ENCODE measurements at places on chromosomes 4 and X.

DNA sequence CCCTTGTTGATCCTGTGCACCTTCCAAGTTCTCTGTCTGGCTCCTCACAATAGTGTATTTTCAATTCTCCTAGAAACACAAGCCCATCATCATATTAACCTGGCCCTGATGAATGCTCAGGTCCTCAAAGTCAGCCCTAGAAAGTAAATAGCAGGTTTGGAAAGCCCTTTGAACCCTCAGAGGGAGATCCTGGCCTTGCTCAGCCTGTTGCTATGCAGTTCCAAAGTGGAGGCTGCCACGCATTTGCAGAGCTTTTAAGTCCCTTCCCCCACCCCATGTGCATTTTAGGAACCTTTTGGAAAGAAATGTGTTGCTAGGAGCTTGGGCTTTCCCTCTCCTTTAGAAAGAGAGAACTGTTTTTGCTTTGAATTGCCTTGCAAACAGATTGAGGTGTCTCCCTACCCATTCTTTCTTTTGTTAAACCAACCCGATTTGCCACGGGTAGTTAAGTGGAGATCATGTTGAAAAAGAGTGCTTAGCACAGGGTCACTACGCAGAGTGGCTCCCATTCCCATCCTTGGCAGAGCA lies 12.2 kb downstream of the MAMLD1 start:
- H3K4me1 ChIP-seq = no peaks in the 10 kb centered on the region
- H3K4me3 ChIP-seq = no peak overlapping the region
- DNase-seq = no peak
- H3K27me3 ChIP-seq = no peaks in the 10 kb centered on the region
- H3K36me3 ChIP-seq = no peaks in the 10 kb centered on the region

- H3K4me1 ChIP-seq = no peaks in the 10 kb centered on the region
- no peak overlapping the region for H3K4me3 ChIP-seq
- no peak overlapping the region for H3K27ac ChIP-seq
- no peaks in the 10 kb centered on the region for H3K36me3 ChIP-seq
Measured at GRCh38 chr4:19187096-19187495, 1064.6 kb upstream of the SLIT2 start.

GRCh38 chrX:71184803-71185495 lies 38.1 kb upstream of the GJB1 start:
- no peak overlapping the region for H3K4me3 ChIP-seq
- H3K36me3 ChIP-seq = peaks cover 11% of the 10 kb centered on the region
- no peak overlapping the region for H3K27ac ChIP-seq
- DNase-seq = no peak

- H3K27me3 ChIP-seq = no peaks in the 10 kb centered on the region
- peaks cover 44% of the 10 kb centered on the region for H3K36me3 ChIP-seq
- peak overlapping the region; percentile 81 for H3K4me3 ChIP-seq
- H3K27ac ChIP-seq = peak overlapping the region; percentile 79
- H3K4me1 ChIP-seq = peaks cover 30% of the 10 kb centered on the region
Measured at GRCh38 chr4:39568805-39569204, 41.6 kb upstream of the UGDH start.

DNA sequence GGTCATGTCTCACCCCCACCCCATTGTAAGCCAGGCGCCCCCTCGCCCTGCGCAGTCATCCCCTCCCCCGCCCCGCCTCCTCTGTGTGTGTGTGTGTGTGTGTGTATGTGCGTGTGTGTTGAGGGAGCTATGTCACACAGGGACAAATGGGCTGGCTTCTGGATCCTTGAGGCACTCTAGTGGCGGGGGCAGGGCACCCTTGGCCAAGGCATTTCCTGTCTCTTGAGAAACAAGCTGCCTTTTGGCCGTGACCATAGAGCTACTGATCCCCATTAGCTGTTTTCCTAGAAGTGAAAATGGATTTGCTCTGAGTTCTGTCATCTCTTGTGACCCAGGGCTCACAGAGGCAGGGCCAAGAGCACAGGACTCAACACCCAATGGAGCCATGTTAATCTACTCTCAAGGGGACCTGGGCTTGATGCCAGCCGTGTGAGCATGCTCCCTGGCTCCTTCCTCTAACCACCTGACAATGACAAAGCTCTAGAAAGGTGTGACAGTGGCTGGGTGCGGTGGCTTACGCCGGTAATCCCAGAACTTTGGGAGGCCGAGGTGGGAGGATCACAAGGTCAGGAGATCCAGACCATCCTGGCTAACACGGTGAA lies 162.5 kb upstream of the BCOR start:
- no peaks in the 10 kb centered on the region for H3K36me3 ChIP-seq
- H3K27ac ChIP-seq = no peak overlapping the region
- no peak for DNase-seq

DNA sequence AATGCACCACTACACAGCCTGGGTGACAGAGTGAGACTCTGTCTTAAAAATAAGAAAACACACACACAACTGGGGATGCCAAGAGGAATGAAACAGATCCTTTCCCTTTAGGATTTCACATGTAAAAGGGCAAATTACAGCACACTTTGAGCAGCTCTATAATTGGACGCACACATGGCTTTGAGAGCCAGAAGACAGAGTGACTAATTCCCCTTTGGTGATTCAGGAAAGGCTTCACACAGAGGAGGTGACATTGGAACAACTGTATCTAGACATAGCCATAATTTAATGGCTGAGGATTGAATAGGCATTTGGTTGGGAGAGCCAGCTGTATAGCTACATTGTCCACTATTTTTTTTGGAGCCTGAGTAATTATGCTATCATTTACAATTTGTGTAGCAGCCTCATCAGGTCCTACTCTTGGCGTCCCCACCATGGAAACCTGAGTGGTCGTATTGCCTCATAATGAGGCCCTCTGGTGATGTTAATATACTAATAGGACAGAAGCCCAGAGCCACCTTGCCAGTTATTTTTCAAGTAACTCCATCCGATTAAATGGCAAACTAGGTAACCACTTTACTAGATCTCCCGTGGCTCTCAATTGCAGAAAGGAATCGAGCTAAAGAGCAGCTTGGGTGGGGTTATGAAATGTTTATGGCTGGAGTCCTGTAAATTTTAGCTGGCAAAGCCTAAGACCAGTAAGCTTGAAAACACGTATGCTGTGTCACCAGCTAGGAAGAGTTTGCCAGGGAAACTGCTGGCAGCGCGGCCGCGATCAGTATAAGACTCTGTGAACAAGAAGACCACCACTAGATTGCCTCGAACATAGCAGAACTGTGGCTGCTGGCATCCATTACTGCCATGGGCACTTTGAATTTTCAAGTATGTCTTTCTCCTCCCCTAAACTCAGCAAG lies 8.5 kb upstream of the PPEF1 start:
- no peak overlapping the region for H3K4me3 ChIP-seq
- H3K4me1 ChIP-seq = no peaks in the 10 kb centered on the region
- DNase-seq = no peak
- no peaks in the 10 kb centered on the region for H3K36me3 ChIP-seq
- H3K27me3 ChIP-seq = peaks cover 5% of the 10 kb centered on the region

- no peak for DNase-seq
- no peak overlapping the region for H3K27ac ChIP-seq
- H3K4me1 ChIP-seq = peaks cover 17% of the 10 kb centered on the region
- no peak overlapping the region for H3K4me3 ChIP-seq
- no peaks in the 10 kb centered on the region for H3K27me3 ChIP-seq
Measured at GRCh38 chr4:123649645-123650391, 253.2 kb downstream of the SPRY1 start.

DNA sequence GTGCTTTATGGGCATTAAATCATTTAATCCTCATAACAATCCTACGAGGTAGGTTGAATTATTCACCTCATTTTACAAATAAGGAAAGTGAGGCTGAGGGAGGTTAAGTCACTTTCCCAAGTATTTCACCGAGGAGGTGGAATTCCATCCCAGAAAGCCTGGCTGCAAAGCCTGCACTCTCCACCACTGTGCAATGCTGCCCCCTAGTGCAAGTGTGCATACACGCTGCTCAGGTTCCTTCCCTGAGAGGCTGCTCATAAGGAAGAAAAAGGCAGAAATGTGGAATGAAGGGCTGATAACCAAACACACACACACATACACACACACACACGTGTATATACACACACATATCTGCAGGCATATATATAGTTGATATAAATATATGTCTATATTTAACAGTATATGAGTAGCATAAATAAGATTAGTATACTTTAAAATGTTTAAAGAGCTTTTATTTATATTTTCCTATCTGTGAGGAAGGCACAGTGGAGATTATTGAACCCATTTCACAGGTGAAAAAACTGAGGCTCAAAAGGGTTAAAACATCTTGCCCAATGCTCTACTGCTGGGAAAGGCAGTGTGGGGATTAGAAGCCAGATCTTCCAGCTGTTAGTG lies 714.5 kb upstream of the TENM3 start:
- no peak for DNase-seq
- H3K27me3 ChIP-seq = no peaks in the 10 kb centered on the region
- H3K4me1 ChIP-seq = no peaks in the 10 kb centered on the region
- H3K27ac ChIP-seq = no peak overlapping the region
